ENCODE measurements at places on chromosomes 3 and 15.

DNA sequence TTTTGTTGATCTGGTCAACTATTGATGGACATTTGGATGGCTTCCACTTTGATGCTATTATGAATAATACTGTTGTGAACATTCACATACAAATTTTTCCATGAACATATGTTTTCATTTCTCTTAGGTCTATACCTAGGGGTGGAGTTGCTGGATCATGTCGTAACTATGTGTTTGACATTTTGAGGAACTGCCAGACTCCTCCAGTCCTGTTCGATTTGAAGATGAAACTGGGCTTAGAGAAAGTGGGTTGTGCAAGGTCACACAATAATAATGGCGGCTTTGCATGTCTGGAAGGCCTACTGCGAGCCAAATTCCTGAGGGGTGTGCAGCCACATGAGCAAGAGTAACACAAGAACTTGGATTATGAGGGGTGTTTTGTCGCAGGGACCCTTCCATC, 2.6 kb downstream of the TSEN2 start:
- no peak for DNase-seq

DNA sequence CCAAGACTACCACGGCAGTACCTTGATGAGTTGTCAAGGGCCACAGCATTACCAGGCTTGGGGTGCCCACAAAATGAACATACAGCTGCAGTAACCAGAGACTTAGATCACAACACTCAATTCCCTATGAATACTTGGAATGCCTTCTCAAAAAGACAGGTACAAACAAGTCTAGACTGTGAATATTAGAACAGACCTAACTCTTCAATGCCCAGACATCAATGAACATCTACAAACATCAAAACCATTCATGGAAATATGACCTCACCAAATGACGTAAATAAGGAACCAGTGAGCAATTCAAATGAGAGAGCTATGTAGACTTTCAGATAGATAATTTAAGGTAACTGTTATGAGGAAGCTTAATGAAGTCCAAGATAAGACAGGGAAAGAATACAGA, 185.1 kb upstream of the POU1F1 start:
- no peak for DNase-seq

- DNase-seq = no peak
These were observed 101.0 kb downstream of the PEX5L start for GRCh38 chr3:179935710-179936109.

GRCh38 chr3:38479431-38480092, 16.6 kb upstream of the EXOG start:
- DNase-seq = no peak

- DNase-seq = no peak
These were observed 79.4 kb downstream of the POLR2M start for GRCh38 chr15:57785959-57786358.

DNA sequence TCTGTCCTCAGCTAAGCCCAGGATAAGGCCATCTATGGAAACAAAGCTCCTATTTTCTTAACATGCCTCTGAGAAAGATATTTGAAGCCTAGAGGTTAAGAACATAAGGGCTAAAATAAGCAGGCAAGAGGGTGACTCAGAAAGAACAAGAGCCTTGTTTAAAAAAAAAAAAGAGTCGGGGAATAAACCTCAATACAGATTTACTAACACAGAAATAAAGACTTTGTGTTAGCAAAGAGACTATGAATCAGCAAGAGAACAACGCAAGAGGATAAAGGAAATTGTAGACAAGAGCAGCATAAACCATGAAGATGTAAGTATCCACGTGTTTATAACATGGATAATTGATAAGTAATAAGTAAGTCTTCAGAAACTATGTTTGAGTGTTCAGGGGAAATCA, 36.0 kb downstream of the RAB27A start:
- no peak for DNase-seq

- DNase-seq = no peak
These were observed 44.2 kb upstream of the KY start for GRCh38 chr3:134694946-134695543.

- no peak for DNase-seq
These were observed 159.8 kb upstream of the TSC22D2 start for GRCh38 chr3:150248116-150248887.

- DNase-seq = no peak
These were observed 148.4 kb upstream of the ATP11B start for GRCh38 chr3:182644790-182645433.

- DNase-seq = no peak
These were observed 344.4 kb upstream of the C2CD4B start for GRCh38 chr15:62509395-62509958.

DNA sequence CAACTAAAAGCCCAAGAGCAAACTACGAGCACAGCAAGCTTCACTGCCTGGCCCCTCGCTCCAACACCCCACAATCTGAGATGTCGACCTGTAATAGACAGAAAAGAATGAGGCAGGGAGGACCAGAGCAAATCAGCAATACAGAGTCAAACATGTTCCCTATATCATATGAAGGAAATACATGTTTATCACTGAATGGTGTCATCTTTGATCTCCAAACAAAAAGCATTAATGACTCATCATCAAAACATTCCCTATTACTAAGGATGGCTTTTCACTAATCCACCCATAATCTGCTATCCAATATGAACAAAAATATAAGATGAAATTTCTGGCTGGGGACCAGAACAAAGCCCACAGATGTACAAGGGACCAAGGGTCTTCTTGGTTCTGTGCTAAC, 34.7 kb downstream of the MYO5A start:
- DNase-seq = no peak

DNA sequence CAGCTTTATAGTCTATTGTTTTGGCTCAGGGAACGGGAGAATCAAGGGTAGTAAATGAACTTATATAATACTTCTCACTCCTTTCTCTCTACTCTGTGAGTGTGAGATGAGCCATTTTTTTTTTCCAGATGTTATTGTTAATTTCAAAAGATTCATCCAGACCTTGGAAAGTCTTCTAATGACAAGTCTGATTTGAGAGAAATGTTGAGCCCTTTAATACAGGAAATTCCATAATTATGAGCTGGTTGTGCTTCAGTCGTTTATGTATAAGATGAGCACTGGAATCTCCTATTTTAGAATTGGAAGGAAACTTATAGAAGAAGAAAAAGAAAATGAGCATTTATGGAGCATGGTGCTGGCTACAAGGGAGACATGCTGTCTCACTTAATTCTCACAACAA, 92.0 kb downstream of the FBN1 start:
- no peak for DNase-seq

DNA sequence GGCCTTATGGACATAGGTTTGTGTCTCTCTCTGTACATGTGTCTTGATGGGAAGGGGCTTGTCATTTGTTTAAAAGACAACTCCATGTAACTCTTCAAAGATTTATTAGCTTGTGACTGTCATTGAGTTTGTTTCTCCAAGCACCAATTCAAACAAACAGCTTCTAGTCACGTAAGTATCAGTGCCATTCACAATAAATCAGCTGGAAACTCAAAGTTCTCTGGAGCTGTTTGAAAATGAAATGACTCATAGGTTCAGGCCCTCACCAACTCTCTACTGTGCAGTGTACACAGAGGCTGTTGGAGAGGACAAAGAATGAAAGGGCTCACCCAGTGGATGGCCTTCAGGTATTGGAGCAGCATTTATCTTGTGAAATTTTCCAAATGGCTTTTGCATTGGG, 476.3 kb downstream of the AGBL1 start:
- no peak for DNase-seq

GRCh38 chr3:30231277-30232141, 374.9 kb upstream of the TGFBR2 start:
- DNase-seq = no peak

- no peak for DNase-seq
These were observed 135.2 kb downstream of the RYR3 start for GRCh38 chr15:33445984-33446383.

GRCh38 chr3:138768125-138768524, 66.6 kb downstream of the PIK3CB start:
- DNase-seq = no peak

DNA sequence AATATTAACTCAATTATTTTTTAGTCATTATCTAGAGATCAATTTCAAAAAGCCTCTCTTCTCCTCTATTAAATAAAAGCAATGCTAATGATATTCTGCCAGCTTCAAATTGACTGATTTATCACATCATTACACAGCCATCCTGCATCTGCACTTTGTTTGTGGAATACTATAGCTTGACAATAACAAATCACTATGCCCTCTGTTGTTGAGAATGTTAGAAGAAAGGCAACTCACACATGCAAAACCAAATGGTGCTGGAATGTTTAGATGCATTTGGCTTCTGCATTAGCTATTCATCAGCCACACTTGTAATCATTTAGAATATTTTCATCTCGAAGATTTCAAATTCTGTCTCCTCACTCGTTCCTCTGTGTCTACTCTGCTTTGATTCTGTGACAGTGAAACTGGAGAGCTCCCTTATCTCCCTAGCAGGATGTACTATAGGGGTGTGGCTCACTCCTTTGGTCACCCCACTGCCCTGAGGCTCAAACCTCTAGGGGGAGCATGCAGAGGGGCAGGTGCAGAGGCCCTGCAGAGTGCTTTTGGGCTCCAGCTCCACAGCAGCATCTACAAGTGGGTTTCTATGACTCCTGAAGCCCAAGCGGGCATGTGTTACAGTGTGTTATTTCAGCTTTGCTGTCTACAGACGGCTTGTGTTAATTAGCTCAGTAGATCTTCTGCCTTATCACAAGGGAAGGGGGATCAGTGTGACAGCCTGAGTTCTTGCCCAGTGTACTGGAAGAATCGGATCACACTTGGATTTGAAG, 454.1 kb upstream of the BCHE start:
- no peak for DNase-seq

DNA sequence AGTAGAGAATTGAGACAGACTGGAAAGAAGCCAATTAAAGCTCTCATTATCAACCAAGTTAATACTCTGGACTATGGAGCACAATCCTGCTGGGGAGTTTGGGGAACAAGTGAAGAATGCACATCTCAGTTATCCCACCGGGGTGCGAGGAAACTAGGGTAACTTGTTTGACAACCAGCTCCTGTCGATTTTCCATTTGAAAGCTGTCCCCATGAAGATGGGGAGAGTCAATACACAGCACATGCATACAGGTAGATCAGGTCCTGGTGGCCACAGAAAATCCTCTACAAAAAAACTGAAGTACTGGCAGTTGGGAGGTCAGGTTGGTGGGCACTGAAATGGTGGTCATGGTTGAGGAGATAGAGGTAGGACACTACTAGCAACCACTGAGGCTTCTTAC, 25.7 kb upstream of the GRAMD1C start:
- no peak for DNase-seq

- DNase-seq = no peak
These were observed 19.4 kb upstream of the KIF23 start for GRCh38 chr15:69394556-69395282.

DNA sequence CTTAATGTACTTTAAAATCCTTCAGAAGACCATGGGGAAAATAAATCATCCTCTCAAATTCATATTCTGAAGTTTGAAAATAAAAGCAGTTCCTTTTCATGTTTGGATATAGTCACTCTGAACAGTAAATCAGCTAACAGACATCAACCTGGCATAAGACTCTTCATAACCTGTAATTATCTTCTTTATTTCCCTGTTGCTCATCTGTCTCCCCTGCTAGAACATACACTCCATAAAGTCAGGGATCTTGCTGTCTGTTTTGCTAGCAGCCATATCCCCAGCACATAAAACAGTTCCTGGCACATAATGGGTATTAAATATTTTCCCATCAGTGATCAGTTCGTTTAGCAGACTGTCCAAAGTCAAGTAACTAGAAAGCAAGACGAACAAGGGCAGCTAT, 11.2 kb downstream of the VGLL4 start:
- no peak for DNase-seq

GRCh38 chr3:69500604-69501003, 114.7 kb upstream of the FRMD4B start:
- DNase-seq = no peak

GRCh38 chr3:22121068-22121701, 370.2 kb upstream of the ZNF385D start:
- no peak for DNase-seq

DNA sequence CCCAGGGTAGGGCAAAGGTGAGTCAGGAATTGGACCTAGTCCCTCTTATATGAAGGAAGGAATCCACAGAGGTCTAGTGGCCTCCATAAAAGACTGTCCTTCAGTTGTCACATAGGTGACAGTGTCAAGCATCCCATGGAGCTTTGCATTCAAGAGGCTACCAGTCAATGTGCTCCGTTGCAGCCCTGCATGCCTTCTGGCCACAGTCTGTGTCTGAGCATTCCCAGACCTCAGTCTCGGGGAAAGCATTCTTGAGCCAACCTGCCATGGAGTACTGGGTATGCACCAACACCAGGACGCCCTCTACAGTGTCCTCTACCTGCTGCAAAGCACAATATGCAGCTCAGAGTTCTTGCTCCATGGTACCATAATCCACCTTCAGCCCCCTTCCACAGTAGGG, 46.7 kb upstream of the VGLL3 start:
- DNase-seq = no peak

DNA sequence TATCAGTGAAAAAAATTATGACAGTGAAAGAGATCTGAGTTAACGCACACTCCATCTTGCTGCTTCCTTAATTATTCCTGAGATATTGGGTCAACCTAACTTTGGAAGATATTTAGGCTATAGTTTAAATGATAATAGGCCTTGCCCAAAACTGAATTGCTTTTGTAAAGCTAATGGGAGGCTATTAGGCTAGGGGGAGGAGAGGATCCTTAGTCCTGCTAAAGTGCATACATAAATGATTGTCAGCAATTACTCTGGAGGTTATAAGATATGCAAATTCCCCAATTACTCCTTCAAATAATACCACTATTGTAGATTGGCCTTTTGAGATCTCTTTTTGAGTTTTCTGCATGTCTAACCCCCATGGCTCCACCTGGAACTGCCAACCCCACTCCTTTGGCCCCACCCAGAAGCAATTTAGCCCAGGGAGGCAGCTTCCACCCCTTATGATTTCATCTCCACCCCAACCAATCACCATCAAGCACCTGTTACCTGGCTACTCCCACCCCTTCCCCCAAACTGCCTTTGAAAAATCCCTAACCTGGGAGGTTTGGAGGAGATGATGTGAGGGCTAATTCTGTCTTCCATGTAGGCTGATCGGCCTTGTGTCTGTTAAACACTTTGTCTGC, 509.3 kb upstream of the TGFBR2 start:
- no peak for DNase-seq

Data from esophagus squamous epithelium (tissue), 5 donors.